ENCODE measurements at places on chromosomes 7 and 10.

GRCh38 chr10:64505501-64505900, 984.3 kb downstream of the REEP3 start:
- DNase-seq, result no peak

DNA sequence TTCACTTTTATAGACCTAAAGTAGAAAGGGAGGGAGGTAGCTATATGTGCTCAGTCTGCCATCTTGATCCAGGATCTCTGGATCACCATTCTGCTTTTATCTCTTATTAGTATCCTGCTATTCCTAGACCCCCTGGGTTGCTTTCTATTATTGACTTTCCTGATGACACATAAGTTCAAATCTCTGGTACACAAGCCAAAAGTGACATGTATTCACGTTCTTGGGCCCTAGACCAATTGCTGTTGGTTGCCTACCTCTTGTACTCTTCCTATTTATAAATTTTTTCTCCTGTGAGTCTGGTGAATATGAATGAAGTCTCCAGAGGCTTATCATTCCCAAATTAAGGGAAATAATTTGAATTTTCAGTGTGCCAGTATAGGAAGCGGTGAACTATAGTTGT, 56.9 kb downstream of the DNMBP start:
- DNase-seq, result no peak

DNA sequence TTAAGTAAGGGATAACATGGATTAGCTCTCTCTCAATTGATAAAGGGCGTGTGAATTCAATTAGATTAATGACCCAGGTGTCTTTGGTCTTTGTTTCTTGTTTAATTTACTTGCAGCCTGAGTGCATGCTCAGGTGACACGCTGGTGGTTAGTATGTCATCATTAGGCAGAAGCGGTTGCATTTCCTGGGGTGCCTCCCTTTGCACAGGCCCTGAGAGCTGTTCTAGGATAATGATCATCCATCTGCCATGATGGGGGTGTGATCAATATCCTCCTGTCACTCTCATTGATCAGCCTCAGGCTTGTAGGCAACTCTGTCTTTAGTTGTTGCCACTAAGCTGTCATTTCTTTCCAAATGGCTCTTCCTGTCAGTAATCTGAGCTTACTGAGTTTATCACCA, 99.6 kb upstream of the NPS start:
- peak; percentile 53 for DNase-seq

- DNase-seq, result no peak
Measured at GRCh38 chr10:93160140-93160539, 86.4 kb downstream of the CYP26A1 start.

DNA sequence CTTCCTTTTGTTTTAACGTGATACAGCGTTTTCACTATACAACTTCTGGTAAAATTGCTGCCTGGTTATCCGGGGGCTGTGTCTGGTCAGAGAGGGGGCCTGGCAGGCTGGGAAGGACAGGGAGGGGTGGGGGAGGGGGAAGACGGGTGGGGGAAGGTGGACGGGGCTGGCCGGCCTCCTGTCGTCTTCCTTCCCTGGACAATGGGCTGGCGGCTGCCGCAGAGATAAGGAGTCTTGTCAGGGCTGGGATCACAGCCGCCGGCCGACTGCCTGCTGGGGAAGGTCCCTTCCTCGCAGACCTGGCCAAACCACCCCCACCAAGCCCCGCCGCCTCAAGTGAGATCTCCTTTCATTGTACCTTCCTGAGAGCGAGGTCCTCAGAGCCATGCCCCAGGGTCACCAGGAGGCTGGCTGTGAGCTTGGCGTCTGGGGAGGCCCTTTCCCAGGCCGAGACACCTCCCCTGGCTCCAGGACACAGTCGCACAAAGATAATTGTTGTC, 151.2 kb upstream of the TNRC18 start:
- peak; percentile 58 for DNase-seq

- DNase-seq, result no peak
Measured at GRCh38 chr7:15647309-15647708, 39.2 kb downstream of the MEOX2 start.

- no peak for DNase-seq
Measured at GRCh38 chr7:139829775-139830117, 682 bp downstream of the TBXAS1 start.

DNA sequence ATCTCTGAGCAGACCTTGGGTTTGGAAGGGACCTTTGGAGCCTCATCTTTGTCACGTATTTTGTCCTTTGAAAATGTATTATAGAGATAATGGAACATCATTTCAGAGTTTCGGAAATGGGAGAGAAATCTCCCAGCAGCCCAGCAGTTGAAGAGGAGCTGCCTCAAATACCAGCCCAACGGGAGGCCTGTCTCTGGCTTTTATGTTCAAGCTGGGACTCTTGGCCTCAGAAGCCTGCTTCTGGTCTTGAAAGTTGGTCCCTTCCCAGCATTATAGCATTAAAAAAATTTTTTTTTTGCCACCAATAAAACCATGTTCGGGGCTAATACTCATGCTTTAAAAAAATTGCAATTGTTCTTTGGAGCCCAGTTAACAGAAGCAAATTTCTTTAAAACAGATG, 73.4 kb upstream of the CTBP2 start:
- DNase-seq, result no peak

DNA sequence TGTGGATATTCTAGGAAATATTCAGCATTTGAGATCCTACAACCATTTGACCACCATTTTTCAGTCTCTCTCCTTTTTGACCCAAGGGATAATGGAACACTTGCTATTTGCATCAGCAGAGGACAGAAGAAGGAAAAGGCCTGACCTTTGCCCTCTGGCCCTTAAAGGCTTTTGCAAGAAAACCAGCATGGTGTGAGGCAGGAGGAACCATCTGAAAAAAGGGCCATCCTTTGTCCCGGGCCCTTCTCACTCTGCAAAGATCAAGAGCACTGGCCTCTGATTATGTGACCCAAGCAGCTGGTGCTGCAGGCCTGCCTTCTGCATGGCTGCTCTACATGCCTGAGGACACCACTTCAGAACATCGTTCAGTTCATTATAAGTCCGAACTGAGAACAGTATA, 133.3 kb upstream of the STK17A start:
- DNase-seq, result no peak

- DNase-seq, result peak; percentile 23
Measured at GRCh38 chr7:150969475-150969874, 8.6 kb downstream of the KCNH2 start.

GRCh38 chr10:71542478-71542877, 145.8 kb downstream of the CDH23 start:
- DNase-seq, result no peak

DNA sequence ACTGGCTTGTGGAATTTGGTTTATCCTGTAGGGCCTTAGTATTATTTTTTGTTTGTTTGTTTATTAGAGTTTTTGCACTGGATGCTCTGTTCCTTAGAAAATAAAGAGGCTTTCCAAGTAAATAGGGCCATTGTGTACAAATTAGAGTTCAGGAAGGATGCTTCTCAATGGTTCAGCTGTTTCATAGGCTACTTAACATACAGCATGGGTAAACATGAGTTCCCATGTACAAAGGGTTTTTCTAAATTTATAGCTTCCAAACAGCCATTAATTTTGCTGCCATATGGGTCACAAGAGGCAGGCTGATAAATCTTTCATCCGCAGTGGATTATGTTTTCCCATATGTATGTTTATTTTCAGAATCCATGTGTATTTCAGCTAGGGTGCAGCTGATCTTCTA, 121.6 kb upstream of the WDR11 start:
- no peak for DNase-seq

DNA sequence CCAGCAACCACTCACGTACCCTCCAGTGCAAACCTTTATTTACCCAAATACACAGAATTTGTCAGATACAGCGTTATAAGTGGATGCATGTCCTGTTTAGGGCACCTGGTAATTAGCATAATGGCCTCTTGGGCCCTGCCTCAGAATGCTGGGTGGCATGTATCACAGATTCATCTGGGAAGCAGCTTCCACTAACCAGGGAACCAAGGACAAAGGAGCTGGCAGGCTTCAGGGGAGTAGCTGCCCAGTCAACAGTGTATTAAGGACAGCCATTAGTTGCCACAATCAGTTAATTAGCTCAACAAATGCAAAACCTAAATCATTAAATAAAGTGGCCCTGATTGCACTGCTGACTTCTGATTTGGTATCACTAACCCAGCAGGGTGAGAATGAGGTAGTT, 105.7 kb downstream of the RAPGEF5 start:
- DNase-seq, result no peak

DNA sequence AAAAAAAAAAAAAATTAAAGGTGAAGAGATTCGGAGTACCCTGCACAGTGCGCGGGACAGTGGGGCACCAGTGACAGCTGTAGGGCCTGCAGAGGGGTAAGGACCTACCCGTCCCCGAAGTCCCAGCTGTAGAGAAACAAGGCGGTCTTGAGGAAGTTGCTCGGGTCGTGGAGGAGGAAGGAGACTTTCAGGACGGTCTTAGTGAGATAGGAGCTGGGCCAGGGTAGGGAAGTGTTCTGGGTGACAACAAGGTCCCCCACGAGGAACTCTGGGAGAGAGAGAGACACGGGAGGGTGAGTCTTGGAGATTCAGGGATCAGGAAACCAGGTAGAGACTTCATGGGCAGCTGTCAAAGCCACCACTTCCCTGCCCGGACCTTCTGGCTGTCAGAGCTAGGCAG, 9.7 kb downstream of the TMEM130 start:
- no peak for DNase-seq

DNA sequence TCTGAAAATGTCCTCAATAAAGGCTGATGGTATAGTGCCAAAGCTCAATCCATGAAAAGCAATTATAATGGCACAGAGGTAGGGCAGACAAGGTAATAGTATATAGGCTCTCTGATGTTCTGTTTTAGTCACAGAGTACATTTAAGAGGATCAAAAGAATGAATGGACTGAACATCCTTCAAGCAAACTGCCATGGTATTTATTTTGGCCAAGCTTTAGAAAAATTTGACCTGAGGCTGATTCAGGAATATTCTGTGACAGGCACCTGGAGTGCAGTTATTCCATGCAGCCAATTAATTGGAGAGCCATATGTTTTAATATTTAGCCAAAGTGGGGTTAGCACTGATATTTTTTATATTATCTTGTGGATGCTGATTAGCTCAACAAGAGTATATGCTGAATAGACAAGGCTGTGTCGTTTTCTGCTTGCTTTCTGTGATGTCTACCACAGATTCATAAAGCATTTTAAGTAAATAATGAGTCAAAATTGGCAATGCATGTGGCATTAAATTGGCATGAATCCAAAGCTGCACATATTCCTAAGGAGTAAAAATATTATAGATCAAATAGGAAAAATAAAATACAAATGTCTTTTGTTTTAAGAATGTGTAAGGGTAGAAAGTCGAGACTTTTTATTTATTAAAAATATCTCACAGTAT, 177.4 kb downstream of the PCLO start:
- DNase-seq, result no peak

DNA sequence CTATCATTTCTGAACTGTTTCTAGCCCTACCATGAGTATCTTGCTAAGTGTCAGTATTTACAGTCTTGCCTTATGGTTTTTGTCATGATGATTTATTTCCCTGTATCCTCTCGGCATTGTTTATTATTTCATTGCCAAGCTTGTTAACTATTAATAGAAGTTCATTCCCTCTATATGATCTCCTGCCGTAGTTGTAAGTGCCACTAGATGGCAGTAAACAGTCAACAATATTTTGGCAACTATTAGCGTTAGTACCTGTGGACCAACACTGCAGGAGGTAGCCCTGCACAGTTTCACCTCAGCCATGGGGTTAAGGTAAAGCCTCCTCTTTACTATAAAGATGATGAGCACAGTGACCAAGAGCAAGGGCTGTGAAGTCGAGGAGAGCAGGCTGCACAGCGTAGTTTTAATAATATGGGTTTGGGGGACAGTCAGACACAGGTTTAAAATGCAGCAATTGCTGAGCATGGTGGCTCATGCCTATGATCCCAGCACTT, 26.1 kb upstream of the CCNJ start:
- DNase-seq, result no peak

DNA sequence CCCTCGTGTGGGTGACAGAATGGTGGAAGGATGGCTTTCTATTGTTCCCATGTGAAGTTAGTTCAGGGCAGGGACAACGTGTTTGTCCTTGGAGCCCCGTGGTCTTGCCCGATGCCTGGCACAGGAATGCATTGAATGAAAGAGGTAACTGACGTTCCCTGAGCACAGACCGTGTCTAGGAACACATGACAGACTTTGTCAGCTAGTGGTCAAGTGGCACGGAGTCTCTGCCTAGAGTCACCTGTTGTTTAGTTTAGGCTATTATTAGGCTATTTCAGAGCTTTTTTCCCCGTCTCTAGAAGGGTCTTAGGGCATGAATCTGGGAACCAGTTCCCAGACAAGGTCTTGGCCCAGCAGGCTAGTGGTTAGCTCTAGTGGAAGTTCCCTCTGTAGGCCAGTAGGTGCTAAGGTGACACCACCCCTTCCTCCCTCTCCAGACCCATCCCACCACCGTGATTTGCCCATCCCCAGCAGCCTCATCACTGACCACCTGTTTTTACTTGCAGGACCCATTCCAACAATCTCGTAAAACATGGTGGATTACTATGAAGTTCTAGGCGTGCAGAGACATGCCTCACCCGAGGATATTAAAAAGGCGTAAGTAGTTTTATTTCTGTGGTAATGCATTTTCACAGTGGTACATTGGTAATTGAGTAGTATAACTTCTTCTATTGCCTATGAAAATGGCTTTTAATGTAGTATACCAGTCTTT, 21.4 kb downstream of the DNAJB6 start:
- no peak for DNase-seq

DNA sequence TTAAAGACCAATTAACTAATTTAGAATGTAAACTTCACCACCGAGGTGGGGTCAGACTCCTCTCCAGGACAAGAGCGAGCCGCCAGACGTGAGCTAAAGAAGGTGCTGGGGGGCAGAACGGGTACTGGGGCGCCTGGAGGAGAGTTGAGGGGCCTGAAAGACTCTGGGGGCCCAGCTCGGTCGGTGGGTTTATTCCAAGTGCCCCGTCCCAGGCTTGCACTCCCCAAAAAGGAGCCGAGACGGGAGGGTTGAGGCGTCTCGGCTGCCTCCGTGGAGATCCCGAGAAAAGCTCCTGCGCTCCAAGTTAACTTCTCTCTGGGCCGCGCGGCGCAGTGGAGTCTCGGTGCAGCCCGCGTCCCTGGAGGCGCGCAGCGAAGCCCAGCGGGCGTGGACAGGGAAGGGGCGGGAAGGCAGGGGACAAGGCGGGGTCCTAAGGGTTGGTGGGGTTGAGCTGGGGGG, 553.3 kb downstream of the TFEC start:
- DNase-seq, result peak; percentile 45

Measured in glutamatergic neuron (in vitro differentiated cells).